ENCODE measurements at places on chromosomes 12 and 14.

GRCh38 chr12:2457215-2457932, 337.4 kb upstream of the FKBP4 start:
- no peak for DNase-seq

- no peak for DNase-seq
Measured at GRCh38 chr12:65565601-65566560, 258.4 kb upstream of the HMGA2 start.

- no peak for DNase-seq
Measured at GRCh38 chr12:131471946-131472732, 238.8 kb upstream of the SFSWAP start.

- no peak for DNase-seq
Measured at GRCh38 chr12:109336593-109336992, 11.1 kb upstream of the MYO1H start.

DNA sequence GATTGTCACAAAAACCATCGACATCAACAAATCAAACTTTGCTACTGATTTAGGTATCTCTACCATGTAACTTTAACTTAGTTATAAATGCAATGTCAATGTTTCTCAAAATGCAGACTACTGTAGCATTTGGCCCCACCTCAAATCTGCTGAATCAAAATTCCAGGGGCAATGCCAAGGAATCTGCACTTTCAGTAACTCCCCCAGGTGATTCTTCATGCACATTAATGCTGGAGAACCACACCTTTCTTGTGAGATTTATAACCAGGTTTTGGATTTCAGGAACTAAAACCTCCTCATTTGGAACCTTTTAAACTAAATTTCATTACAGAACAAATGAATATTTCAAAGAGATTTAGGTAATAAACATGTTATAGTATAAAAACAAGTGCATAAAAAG, 4.9 kb downstream of the ATP2B1 start:
- DNase-seq, result no peak

DNA sequence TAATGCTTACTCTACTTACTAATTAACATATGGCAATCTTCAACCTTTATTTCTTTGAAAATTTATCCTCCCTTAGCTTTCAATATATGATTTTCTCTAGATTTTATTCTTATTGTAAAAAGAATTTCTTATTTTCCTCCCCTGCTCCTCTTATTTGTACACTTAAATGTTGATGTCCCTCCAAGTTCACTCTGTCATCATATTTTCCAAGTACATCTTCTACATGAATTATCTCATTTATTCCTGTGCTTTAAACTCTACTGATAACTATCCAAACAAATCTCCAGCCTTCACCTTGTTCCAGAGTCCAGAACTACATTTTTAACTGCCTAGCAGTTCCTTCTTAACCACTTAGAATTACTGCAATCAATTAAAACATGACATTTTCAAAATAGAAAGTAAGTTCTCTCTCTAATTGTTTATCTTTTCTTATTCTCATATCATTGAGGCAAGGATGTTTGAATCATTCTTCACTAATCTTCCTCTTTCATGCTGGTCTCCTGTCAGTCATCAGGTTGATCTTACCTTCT, 261.6 kb upstream of the FAR2 start:
- no peak for DNase-seq

DNA sequence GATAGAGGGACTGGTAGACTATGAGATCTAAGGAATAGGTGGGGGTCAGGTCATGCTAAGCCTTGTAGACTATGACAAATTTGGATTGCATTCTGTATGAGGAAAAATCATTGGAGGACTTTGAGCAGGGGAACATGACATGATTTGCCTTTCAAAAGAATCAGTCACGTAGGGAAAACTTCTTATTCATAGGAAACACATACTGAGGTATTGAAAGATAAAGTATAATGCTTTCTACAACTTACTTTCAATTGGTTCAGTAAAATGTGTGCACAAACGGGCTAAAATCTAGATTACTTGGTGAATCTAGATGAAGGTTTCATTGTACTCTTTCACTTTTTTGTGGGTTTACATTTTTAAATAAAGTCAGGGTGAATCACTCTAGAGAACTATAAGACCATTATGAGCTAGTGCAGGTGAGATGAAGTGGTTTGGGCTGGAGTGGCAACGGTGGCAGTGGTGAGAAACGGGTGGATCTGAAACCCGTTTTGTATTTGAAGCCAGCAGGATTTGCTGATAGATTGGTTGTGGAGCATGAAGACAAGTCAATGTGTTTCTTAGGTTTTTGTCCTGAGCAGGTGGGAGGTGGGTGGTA, 6.7 kb downstream of the BBS10 start:
- no peak for DNase-seq

DNA sequence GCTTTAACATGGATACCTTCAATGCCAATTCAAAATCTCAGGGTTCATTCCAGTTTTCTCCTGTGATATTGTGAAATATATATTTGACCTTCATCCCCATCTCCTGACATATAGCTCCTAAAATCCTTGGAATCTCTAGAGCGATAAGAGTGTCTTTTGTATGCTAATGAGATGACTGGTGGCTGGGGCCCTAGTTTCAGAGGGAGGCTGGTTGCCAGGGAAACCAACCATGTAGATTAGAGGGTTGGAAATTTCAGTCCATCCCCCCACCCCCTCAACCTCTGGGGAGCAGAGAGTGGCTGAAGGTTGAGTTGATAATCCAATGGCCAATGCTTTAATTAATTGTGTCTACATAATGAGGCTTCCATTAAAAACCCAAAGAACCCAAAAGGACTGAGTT, 59.4 kb downstream of the SDR9C7 start:
- DNase-seq, result no peak
